ENCODE measurements at places on chromosomes 1 and 21. TPM values are rescaled to one million over a fixed set of nuclear protein-coding genes. Genes with fewer than 3 reads are reported as not detected.

PLA2G2A gene
- 1.5 TPM for polyA plus RNA-seq

A3GALT2 gene
- not detected for polyA plus RNA-seq

GJA8 gene
- polyA plus RNA-seq: not detected

RNU1-2 gene
- polyA plus RNA-seq: 2.5 TPM

AIRE gene
- polyA plus RNA-seq: 0.21 TPM

SEMA4A gene
- polyA plus RNA-seq: 24.2 TPM

C1orf174 gene
- polyA plus RNA-seq: 20.9 TPM

ARMH1 gene
- polyA plus RNA-seq: 5.2 TPM

IL19 gene
- not detected for polyA plus RNA-seq

GBP5 gene
- 1.5 TPM for polyA plus RNA-seq
